Neuronal stem cell (in vitro differentiated cells): ENCODE measurements at places on chromosomes 6 and 20.

DNA sequence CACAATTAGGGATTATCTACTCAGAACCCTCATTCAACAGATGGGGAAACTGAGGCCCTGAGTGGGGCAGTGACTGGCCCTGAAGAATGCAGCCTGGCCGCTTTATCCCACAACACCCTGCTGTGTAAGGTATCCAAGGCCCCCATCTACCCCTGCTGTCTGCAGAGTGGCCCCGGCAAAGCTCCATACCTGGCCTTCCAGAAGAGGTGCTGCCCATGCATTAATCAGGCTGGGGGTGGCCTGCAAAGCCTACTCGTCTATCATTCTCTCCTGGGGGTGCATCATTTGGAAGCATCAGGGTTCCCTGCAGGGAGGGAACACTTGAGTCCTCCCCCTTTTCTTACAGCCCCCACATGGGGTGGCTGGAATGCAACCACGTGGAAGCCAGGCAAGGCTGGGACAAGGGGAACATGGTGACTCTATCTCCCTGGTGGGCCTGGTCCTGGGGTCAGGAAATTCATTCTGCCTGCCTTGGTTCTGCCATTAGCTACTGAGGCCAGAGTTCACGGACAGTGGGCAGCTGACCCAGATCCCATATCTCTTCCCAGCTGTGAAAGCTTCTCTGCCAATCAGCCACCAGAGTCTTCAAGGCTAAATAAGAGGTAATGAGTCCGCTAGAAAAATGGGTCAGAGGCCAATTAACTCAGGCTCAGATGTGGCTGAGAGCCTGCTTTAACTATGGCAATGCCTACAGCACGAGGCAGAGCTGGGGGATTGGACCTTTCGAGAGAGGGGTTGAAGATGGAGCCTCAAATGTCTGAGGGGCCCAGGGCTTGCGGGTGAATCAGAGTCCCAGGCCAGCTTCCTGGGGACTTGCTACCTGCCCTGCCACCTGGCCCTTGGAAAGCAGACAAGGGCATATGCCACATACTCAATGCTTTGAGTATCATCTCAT, 72.3 kb upstream of the TOX2 start:
- no peak overlapping the region for H3K4me3 ChIP-seq
- no peaks in the 10 kb centered on the region for H3K27me3 ChIP-seq
- DNase-seq: no peak
- peaks cover 11% of the 10 kb centered on the region for H3K4me1 ChIP-seq
- no peak overlapping the region for H3K27ac ChIP-seq

GRCh38 chr6:145587334-145587733, 148.0 kb downstream of the EPM2A start:
- H3K27me3 ChIP-seq: no peaks in the 10 kb centered on the region
- H3K27ac ChIP-seq: no peak overlapping the region
- no peak for DNase-seq
- H3K36me3 ChIP-seq: no peaks in the 10 kb centered on the region

DNA sequence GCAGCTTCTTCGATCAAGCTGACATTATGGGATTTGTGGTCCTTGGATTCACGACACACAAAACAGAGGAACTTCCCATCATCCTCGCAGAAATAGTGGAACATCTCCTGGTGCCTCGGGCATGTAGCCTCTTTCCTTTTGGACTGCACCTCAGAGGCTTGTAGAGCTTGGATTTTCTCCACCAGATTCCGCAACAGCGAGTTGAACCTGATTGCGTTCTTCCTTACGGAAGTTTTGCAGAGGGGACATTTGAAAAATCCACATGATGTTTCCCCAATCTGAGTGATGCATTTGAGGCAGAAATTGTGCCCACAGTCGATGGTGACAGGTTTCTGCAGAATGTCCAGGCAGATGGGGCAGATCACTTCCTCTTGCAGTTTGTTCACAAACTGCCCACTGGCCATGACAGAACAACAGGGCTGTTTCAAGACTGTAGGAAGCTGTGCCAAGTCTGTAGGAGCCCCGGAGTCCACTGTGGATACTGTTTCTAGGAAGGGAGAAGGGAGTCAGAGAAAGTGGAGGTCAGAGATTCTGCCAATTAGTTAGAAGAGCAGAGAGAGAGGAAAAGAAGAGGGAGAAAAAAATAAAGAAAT, 392 bp downstream of the TRIM31 start:
- H3K4me3 ChIP-seq: no peak overlapping the region
- no peak for DNase-seq
- no peaks in the 10 kb centered on the region for H3K36me3 ChIP-seq
- no peak overlapping the region for H3K27ac ChIP-seq
- H3K27me3 ChIP-seq: no peaks in the 10 kb centered on the region
- H3K4me1 ChIP-seq: no peaks in the 10 kb centered on the region

DNA sequence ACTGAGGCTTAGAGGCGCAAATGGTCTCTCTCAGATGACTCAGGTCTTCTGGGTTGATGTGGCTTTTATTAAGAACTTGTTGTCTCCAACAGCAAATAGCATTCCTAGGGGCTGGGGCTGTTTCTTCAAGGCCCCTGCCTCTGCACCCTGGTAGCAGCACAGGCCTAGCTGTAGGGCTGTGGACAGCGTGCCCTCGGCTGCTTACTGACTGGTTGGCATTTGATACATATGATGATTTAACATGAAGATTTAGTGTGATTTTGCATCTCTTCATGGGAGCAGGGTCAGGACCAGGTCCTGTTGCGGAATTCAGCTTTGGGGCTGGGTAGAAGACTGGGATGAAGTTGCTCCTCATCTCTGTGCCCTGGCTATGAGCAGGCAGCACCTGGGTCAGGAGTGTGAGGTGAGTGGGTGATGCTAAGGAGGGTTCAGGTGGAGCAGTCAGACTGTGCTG, 24.3 kb upstream of the IER3 start:
- no peak overlapping the region for H3K27ac ChIP-seq
- no peak for DNase-seq
- no peak overlapping the region for H3K4me3 ChIP-seq
- no peaks in the 10 kb centered on the region for H3K36me3 ChIP-seq

DNA sequence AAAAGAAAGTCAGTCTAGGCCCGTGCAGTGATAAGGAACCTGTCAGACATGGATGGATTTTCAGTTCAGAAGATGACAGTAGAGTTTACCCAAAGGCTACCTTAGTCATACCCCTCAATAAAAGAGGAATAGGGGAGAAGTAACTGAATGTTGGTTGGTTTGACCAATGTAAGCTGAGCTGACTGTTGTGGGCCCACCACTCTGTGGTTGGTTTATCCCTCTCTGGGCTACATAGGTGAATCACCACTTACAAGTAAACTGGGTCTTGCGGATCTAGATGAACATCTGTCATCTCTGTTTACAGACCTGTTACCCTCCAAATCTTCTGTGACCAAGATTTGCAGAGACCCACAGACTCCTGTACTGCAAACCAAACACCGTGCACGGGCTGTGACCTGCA, 37.2 kb upstream of the MYLK2 start:
- H3K4me3 ChIP-seq: no peak overlapping the region
- H3K27ac ChIP-seq: no peak overlapping the region
- H3K36me3 ChIP-seq: peaks cover 98% of the 10 kb centered on the region
- H3K27me3 ChIP-seq: no peaks in the 10 kb centered on the region
- H3K4me1 ChIP-seq: no peaks in the 10 kb centered on the region
- DNase-seq: no peak

DNA sequence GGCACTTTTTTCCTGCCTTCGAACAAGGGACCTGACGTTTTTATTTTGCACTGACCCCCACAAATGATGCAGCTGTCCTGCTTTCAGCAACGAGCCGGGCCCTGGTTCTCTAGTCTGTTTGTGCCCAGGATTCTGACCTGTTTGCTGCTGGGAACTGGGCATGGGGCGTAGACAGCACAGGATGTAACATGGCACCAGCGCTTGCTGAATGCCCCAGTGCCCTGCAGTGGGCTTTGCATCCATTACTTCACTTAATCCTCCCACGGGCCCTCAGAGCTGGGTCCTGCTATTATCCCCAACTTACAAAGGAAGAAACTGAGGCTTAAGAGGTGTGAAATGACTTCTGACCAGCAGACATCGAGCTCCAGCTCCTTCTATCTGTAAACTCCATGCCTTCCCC, 80.4 kb upstream of the PMEPA1 start:
- H3K4me1 ChIP-seq: no peaks in the 10 kb centered on the region
- H3K36me3 ChIP-seq: no peaks in the 10 kb centered on the region
- no peak overlapping the region for H3K27ac ChIP-seq

DNA sequence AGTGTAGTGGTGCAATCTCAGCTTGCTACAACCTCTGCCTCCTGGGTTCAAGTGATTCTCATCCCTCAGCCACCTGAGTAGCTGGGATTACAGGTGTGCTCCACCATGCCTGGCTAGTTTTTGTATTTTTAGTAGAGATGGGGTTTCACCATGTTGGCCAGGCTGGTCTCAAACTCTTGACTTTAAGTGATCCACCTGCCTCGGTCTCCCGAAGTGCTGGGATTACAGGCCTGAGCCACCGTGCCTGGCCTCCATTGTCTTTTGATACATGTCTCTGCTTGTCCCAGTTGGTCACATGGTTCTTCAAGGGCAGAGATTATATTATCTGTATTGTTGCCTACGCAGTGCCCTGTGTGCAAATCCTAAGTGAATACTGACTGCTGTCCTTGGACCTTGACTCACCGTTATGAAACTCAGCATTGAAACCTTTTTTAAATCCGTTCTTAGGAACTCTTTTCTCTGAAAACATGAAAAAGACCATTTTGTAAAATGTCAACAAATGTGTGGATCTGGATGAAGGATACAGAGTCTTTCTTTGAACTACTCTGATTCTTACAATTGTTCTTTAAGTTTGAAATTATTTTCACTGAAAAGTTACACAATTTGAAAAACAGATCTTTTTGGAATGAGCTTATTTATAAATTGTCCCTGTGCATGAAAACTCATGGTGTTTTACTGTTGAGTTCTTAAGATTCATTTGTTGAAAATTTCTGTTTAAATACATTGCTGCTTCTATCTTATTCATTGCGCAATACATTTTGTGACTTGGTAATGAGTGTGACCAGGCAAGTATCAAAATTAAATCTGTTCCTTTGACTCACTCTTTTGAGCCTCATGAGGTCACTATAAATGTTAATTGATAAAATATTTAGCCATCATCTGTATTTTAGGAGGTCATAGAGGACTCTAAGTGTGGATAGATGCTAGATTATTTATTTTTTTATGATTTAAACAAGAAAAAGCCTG, 293.5 kb downstream of the UTRN start:
- no peaks in the 10 kb centered on the region for H3K27me3 ChIP-seq
- peaks cover 6% of the 10 kb centered on the region for H3K4me1 ChIP-seq
- no peak for DNase-seq
- no peak overlapping the region for H3K4me3 ChIP-seq
- H3K27ac ChIP-seq: no peak overlapping the region
- H3K36me3 ChIP-seq: peaks cover 26% of the 10 kb centered on the region

GRCh38 chr6:20909621-20910020, 375.4 kb downstream of the CDKAL1 start:
- H3K27ac ChIP-seq: no peak overlapping the region
- no peak overlapping the region for H3K4me3 ChIP-seq
- peaks cover 2% of the 10 kb centered on the region for H3K36me3 ChIP-seq
- H3K27me3 ChIP-seq: no peaks in the 10 kb centered on the region
- DNase-seq: no peak
- no peaks in the 10 kb centered on the region for H3K4me1 ChIP-seq

DNA sequence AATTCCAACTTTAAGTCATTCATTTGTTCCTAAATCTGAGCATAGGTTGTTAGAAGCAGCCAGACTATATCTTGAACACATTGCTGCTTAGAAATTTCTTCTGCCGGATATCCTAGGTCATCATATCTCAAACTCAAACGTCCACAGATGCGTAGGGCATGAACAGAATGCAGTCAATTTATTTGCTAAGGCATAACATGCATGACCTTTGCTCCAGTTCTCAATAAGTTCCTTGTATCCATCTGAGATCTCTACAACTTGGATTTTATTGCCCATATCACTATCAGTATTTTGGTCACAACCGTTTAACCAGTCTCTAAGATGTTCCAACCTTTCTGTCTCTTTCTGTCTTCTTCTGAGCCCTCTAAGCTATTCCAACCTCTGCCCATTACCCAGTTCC, 210.9 kb upstream of the MANEA start:
- H3K4me1 ChIP-seq: no peaks in the 10 kb centered on the region
- H3K27ac ChIP-seq: no peak overlapping the region
- H3K27me3 ChIP-seq: no peaks in the 10 kb centered on the region

DNA sequence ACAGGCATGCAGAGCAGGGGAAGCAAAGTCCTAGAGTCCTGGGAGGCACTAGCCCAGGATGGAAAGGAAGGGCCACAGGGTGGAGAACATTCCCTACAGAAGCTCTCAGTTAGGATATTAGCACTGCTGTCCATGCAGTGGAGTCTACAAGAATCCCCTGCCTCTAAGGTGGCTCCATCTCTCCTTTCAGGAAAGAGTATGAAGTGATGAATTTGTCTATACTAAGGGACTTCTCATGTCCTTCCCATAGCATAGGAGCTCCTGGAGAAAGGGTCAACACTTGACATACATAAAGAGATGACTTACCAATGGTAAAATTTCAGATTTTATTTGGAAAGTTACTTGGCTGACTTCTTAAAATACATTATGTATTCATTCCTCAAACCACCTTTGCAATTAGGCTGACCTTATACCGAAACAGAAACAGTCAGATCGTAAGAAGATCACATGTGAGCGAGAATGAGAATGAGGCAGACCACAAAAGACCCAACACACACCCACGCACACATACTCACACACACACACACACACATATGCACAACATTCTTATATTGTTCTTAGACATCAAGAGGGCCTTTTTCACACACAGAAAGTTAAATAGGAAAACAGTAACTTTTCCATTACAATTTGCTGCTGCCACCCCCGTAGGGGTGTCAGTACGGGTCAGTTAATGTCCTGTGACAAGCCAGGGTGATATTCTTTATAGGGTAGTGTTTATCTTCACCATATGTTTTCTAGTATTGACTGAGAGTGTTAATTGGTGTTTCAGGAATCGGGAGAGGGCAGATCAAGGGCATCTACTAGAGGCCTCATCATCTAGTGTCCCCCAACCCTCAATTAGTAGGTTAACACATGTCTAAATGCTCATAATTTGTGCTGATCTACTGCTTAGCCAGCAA, 159.4 kb downstream of the FAXC start:
- DNase-seq: no peak
- no peaks in the 10 kb centered on the region for H3K36me3 ChIP-seq
- no peak overlapping the region for H3K4me3 ChIP-seq
- H3K27me3 ChIP-seq: peaks cover 28% of the 10 kb centered on the region

DNA sequence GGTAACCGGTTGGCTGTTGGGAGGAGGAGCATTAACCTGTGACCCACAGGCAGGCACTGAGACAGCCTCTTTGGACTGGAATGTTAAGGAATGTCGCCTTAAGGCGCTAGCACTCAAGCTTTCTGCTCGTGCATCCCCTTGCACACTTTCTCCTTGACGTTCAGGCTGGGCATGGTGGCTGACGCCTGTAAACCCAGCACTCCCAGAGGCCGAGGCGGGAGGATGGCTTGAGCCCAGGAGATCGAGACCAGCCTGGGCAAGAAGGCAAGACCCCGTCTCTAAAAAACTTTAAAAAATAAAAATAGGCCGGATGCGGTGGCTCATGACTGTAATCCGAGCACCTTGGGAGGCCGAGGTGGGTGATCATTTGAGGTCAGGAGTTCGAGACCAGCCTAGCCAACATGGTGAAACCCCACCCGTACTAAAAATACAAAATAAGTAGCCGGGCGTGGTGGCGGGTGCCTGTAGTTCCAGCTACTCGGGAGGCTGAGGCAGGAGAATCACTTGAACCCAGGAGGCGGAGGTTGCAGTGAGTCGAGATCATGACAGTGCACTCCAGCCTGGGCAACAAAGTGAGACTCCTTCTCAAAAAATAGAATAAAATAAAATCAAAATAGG, 1.9 kb upstream of the GID8 start:
- no peak for DNase-seq
- H3K4me3 ChIP-seq: peak overlapping the region; percentile 92
- H3K27me3 ChIP-seq: no peaks in the 10 kb centered on the region
- H3K27ac ChIP-seq: peak overlapping the region; percentile 25
- H3K36me3 ChIP-seq: peaks cover 59% of the 10 kb centered on the region
